HAP-1 (cell line): ENCODE measurements at places on chromosomes 1 and 21.

DNA sequence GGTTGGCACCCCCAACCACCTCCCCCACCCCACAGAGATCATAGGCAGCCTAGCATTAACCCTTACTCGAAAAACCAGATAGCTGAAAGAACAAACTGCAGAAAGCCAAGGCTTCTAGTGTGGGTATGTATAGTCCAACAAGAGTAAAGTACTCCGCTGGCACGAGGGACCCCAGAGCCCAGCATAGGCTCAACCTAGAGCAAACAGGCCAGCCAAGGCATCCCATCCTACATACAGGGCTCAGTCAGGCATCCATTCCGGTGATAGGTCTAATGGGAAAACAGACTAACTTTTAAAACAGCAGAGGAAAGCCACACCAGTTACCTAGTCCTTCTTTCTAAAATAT, 17.8 kb downstream of the DIPK1A start:
- no peak for DNase-seq

DNA sequence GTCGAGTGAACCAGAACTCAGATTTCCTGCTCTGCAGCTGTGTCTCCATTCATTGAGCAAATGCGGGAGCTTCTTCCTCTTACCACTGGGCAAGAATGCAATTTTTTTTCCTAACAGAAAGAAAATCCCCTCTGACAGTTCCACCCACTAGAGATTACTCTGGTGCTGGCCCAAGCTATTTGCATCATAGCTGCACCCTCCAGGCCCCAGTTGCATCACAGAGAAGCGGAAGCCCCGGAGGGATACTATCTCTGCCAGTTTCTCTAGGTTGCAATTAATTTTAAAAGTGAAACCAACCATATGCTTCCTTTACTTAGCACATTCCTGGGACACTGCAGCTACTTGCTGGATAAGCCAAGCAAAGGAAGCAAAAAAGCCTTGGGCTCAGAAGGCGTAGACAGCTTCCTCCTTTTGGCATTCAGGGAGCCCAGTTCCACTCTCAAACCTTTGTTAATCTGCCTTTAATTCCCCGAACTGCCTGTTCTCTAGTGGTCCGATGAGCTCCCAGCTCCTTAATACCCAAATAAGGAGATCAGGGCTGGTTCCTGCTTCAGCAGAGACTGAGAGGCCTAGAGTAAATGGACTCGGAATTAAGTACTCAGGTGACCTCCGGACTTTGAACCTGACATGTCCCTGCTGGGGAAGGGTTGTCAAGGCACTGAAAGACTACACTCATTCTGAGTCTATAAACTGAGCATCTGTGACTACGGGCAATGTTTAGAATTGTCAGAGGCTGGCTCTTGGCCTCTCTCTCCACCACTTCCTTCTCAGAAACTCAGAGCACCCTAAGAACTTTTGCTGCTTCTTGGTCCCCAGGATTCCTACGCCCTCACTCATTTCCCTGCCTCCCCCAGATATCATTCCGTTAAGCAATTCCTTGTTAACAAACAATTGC, 72.5 kb upstream of the TNFSF18 start:
- no peak for DNase-seq

- no peak for DNase-seq
Measured at GRCh38 chr1:248822148-248823032, 3.3 kb downstream of the SH3BP5L start.

- DNase-seq, result peak; percentile 56
Measured at GRCh38 chr1:15501208-15502032, 22.6 kb downstream of the CASP9 start.

- DNase-seq, result no peak
Measured at GRCh38 chr21:37443683-37444082, 77.1 kb downstream of the DYRK1A start.

DNA sequence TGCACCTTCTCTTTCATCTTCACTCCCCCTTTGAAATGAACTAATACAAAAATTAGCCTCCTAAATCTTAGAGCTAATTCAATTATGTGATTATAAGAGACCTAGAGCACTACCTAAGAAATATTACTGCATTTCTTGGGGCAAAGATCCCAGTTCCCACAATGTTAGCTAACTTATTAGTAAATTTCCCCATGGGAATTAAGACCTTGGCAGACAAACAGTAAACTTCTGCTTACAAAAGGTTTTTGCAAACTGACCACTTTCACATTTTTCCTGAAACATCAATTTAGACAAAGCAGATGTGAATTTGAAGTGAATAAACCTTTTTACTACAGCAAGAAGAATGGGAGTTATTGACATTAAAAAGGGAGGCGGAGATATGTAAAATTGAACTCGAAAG, 34.6 kb upstream of the LHX8 start:
- DNase-seq, result no peak

- peak; percentile 51 for DNase-seq
Measured at GRCh38 chr1:237386362-237387143, 344.6 kb downstream of the RYR2 start.

- DNase-seq, result peak; percentile 15
Measured at GRCh38 chr1:47569681-47570470, 132.0 kb downstream of the FOXD2 start.

GRCh38 chr1:213296558-213296957, 245.5 kb downstream of the RPS6KC1 start:
- no peak for DNase-seq

DNA sequence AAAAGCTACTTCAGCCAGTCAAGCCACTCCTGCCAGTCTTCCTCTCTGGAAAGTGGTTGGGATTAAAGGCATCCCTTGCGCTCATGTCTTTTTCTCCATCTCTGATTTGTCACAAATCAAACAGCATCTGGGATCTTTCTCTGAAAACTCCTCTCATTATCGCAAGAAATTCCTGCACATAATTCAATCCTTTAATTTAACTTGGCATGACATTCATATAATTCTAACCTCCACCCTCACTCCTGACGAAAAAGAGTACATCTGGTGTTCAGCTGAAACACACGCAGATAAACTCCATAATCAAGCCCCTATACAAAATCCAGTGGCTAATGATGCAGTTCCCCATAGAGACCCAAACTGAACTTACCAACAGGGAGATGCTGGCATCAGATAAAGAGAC, 19.4 kb upstream of the SLC2A5 start:
- no peak for DNase-seq

GRCh38 chr1:90964444-90965035, 57.3 kb downstream of the ZNF644 start:
- DNase-seq, result no peak

DNA sequence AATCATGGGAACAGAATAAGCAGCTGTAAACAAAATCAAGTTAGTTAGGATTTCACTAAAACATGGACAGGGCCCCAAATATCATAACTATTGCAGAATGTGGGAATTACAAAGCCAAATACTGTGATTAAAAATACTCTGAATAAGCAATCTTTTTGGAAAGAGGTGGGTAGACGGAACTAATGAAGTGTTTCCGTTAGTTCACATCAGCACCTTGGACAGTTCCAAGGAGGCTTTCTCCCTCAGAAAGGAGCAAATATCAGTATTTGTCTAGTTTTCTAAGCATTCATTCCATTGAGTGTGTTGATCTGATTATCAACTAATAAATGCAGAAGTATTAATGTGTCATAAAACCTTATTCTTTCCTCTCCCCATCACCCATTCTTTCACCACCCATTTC, 97.4 kb downstream of the FAM78B start:
- DNase-seq, result no peak

- no peak for DNase-seq
Measured at GRCh38 chr1:63405021-63405420, 37.6 kb downstream of the ALG6 start.

DNA sequence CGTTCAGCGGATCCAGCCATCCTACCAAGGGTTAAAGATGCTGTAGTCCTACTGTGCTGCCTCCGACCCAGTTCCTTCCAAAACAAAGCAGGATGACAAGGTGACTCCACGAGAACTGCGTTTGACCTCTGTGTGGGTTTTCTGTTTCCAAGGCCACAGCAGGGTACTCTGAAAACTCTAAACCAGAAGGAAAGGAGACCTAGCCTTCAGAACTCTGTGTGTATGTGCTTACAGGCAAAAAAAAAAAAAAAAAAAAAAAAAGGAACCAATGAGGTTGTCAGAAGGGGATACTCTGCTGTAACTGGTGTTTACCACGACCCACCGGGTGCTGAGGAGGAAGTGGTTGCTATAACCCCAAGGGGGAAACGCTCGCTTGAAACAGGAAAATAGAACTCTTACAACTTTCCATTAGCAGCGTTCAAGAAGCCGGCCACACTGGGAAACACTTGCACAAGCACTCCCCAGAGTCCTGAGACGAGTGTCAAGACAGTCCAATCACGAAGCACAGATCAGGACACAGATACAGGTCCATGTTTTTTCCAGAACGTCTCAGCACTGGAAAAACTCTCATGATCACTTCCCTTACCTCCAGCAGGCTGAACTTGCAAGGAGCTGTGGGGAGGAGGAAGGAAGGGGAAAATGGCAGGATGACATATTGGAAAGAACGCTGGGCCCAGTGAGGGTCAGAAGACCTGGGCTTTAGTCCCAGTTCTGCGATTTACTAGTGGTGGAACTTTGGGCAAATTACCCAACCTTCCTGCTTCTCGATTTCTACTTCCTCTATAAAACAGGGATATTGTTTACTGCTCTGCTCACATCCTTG, 64.0 kb downstream of the ITPKB start:
- DNase-seq, result no peak
